ENCODE measurements at places on chromosomes 1 and 21.

DNA sequence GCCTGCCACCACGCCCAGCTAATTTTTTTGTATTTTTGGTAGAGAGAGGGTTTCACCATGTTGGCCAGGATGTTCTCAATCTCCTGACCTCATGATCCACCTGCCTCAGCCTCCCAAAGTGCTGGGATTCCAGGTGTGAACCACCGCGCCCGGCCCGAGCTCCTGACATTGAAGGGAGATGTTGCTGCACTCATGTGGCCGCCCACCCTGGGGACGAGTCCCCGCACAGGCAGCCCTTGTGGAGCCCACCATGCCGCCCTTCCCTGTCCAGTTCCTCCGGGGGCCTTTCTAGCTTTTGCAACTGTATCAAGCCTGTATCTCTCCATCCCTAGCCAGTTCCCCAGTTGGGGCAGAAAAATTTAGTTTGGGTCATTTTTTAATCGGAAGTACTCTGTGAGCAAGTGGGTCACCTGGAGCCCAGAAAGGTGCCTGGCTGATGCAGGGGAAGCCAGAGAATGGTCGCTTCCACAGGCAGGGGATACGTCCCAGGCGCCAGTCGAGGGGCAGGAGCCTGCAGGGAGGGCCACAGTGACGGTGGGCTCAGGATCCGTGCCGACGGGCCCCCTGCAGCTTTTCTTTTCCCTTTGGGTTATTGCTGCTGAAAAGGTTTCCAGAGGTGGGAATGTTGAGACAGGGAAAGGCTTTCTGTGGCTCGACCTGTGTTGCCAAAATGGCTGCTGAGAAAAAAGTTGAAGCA, 20.4 kb downstream of the PCNT start:
- no peak for DNase-seq

- DNase-seq = no peak
Observed at GRCh38 chr21:41863439-41863740, 15.8 kb downstream of the PRDM15 start.

GRCh38 chr1:234934611-234935033, 194.0 kb downstream of the TOMM20 start:
- peak; percentile 73 for DNase-seq

GRCh38 chr1:216632980-216633379, 90.2 kb downstream of the ESRRG start:
- DNase-seq = no peak

DNA sequence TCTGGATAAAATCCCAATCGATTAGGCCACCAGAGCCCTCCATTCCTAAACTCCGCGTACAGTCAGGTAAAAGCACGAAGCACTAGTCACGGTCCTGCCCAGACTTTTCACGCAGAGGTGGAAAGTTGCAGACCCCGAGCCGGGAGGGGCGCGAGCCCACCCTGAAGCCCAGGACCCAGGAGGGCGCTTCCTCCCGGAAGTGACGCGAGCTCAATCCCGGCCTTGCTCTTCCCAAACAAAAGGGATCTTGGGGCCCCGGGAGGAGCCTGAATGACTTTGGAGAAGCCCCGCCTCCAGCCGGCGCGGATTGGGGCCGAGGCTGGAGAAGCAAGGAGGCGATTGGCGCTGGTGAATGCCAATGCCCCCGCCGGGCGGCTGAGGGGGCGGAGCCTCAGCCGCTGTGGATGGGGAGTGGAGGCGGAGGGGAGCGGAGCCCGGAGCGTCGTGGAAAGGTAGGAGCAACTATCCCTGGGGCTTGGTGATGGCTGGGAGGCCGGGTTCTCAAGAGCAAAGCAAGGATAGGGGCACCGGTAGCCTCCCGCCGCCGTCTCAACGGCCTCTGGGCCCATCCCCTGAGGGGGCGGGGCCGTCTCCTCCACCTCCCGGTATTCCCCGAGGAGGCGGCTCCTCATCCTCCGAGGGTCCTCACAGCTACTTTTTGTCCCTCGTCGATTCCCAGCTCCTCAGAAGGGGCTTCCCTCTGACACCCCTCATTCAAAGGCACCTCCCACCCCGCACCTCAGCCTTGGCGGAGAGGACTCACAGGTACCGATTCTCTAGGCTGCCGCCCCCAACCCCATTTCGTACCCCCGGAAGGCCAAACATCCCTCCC, at the start of gene CTTNBP2NL:
Gene CTTNBP2NL (plus strand): TSS at position 394 of the 832 bp plus-strand sequence. CDS start 19,952 bp downstream, outside the sequence.
- peak; percentile 97 for DNase-seq

DNA sequence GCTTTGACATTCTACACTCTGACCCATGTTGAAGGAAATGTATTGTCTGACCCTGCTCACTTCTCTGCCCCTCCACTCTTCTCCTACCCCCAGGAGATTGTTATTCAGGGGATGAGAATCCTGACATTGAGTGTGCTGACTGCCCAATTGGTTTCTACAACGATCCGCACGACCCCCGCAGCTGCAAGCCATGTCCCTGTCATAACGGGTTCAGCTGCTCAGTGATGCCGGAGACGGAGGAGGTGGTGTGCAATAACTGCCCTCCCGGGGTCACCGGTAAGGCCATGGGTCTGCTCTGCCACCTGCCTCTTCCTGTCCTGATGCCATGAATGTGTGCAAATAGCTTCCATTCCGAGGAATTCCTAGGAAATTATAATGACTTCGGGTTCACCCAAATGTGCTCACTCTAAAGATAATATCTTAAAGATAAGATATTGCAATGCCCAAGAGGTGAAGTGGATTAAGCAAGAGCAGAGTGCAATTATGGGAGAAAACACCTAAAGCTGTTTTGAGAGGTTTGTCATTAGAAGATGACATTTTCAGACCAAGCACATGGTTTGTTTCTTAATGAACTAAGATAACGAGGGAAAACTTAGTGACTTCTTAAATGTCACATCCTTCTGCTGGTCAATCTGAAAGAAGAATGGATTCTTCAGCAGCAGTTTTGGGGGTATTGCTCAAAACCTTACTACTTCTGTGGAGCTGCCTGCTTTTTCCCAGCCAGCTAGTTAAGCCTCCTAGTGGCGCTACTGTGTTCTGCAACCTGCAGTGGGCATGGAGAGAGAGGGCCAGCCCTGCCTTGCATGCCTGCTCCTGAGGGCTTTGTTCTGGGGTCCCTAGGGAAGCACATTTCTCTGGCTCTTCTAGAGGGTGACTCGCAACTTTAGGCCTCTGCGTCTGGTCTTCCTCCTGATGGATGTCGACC, 41.6 kb downstream of the LAMC2 start:
- DNase-seq = peak; percentile 53

DNA sequence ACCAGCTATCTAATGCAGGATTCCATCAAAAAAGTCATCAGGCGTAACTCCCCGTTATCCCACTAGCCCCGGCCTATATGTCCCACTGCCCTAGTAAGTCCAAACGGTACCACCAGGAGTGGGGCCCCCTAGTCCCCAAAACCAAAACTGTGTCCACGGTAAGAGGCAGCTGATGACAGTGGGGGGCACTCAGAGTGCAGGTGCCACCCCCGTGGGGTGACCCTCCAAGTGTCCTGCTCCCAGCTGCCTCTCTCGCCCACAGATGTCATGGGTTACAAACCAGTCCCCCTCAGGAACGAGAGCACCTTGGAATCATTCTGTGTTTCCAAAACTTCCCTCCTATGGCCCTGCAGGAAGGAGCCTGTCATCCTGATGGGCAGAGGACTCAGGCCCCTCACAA, 10.9 kb upstream of the AURKAIP1 start:
- no peak for DNase-seq

DNA sequence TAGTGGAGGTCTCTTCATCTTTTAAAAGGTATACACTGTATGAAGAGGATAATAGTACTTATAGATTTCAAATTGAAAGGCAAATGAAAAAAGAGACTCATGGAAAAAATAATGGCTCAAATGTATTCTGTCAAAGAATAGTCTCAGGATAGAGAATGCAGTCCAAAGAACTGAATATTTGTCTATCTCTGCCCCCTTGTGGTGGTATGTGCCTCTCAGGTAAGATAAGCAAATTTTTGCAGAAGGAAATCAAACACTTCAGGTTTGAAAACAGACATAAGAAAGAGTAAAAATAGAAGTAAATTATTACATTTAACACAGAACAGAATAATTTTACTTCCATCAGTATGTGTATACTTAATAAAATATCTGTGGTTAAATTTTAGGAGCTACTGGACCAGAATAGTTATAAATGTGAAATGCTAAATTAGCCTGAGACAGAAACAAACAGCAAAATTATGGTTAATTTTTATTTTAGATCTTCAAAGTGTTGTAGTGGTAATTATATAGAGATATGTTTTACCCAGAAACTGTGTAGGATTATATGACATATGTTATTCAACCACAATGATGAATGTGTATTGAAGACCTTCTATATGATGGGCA, 164.4 kb upstream of the PALMD start:
- DNase-seq = peak; percentile 66

GRCh38 chr1:28447679-28448078, 58.2 kb upstream of the RCC1 start:
- no peak for DNase-seq

GRCh38 chr1:184836934-184837895, 82.6 kb upstream of the EDEM3 start:
- peak; percentile 25 for DNase-seq

GRCh38 chr1:16461681-16462080, 21.2 kb downstream of the NECAP2 start:
- no peak for DNase-seq

- no peak for DNase-seq
Observed at GRCh38 chr1:178160736-178161475, 67.0 kb downstream of the RASAL2 start.

- DNase-seq = no peak
Observed at GRCh38 chr21:42809577-42810475, 69.5 kb downstream of the WDR4 start.

GRCh38 chr1:214801191-214801590, 198.2 kb downstream of the CENPF start:
- no peak for DNase-seq

DNA sequence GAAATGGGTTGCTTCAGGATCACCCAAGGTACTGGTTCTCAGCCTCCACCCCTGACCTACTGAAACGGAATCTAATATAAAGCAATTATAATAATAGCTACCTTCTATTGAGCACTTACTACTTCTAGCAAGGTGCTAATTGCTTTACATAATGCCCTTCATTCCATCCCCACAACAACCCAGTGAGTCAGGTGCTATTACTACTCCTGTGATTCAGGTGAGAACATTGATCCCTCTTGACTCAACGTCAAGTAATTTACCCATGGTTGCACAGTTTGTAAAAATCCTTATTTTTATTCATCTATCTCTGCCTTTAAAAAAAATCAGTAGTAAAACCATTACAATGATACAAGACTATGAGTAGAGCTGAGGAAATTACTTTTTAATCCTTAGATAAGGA, 85.2 kb downstream of the UCHL5 start:
- DNase-seq = no peak

GRCh38 chr1:21559788-21560567, 50.8 kb downstream of the ALPL start:
- DNase-seq = no peak

DNA sequence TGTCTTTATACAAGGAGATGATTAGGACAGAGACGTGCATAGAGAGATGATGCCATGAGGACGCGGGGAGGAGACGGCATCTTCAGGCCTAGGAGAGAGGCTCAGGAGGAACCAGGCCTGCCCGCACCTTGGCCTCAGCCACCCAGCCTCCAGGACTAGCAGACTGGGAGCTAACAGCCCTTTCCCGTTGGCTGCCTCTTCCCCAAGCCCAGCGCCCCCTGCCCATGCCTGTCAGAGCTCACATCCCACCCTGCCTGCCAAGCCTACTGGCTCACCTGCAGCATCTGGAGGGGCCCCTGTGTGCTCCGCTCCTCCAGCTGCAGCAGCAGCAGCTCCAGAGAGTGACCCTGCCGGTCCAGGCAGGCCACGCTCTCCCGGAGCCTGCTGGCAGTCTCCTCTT, 4.0 kb upstream of the TRIM11 start:
- no peak for DNase-seq

- no peak for DNase-seq
Observed at GRCh38 chr1:160864173-160864572, 1.5 kb upstream of the CD244 start.

DNA sequence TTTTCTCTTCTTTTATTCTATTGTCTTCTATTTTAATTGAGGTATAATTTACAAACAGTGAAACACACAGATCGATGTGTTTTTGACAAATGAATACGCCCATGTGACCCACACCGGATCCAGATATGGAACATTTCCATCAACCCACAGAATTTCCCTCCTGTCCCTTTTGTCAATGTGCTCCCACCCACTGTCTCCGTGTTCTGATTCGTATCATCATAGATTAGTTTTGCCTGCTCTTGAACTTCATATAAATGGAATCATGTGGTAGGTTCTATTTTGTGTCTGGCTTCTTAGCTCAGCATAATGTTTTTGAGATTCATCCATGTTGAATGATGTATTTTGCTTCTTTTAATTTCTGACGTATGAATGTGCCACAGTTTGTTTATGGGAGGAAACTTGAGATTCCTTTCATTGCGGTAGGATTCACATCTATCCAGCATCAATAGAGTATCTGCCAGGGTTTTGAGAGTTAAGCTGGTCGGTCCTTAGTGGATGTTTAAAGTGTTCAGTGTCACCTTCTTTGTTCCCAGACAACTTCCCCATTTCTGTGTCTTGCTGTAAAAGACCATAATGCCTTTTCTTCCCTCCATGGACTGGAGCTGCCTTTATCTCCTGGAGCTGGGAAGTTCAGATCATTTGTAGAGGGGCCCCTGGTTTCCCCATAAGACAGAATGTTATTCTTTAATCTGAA, 14.7 kb downstream of the NAV1 start:
- DNase-seq = no peak

DNA sequence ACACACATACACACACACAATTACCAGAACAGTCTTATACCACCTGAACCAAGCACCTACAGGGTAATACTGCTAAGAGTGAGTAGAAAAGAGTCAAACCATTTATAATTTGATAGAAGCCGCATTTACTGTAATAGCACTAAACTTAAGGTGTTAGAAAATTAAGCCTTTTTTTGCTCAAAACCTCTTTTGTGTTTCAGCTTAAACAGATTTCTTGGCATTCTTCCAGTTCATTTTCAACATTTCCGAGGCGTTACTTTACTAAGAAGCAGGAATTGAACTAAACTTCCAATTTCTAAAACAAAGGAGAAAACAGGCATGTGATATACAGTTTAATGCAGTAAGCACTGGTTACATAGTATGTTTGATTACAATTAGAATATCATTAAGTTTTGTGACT, 387.2 kb downstream of the NCAM2 start:
- DNase-seq = no peak

GRCh38 chr21:15986277-15986676, 256.5 kb downstream of the USP25 start:
- DNase-seq = peak; percentile 14

GRCh38 chr21:46393941-46394594, 64.6 kb upstream of the DIP2A start:
- no peak for DNase-seq

Data from fibroblast of upper back skin (primary cell).